SHP77 treated with DMSO at 0.1 percent for 48 hours (cell line): ENCODE measurements at places on chromosomes 11 and 22.

DNA sequence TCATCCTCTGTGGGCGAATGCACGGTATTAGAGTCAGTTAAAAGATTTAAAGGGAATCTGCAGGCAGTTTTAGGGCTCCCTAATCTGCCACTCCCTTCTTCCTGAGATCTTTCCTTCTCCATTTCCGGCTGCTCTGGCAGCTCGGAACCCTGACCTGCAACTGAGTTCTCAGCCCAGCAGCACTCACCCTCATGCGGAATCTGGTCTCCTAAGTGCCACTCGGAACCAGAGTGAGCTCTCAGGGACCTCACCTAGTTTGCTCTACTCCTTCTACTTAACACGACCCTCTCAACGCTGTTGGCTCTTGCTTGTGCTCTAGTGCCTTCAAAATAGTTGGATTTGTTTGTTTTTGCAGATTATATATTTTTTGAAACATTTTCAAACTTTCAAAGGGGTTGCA lies 19.3 kb upstream of the IL10RA start:
- no peak for DNase-seq

DNA sequence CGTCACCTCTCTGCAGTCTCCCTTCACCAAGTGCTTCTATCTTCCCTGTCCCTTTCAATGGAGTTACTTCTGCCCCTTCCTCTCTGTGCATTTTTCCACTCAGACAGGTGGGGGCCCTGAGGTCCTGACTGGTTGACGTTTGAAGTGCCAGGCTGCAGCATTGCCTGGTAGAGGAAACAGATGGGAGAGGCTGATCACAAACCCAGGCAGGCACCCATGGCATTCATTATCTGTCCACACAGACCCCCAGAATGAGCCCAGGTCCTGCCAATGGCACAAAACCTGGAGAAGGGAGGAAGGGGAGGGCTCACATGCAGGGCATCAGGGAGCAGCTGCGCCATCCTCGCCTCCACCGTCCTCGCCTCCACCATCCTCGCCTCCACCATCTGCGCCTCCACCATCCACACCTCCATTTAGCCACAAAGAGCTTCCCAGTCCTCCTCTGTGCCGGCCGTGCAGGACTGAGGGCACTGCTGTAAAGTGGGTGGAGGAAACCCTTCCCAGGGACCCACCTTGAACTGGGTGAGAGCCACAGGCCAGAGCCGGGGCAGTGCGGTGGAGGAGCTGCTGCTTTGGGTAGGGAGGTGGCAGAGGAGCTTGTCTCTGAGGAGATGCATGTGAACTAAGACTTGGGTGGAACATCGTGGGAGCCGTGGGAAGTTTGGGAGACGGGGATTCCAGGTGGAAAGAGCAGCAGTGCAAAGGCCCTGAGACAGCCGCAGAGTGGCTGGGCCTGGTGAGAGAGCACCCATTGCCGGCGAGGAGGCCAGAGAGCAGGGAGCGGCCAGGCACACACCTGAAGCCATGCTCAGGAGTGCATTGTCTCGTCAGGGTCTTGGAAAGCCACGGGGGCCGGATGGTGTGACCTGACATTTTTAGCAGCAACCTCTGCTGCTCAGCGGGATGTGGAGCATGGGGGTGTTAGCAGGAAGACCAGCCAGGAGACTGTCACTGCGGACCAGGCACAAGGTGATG lies 145.1 kb downstream of the TBC1D22A start:
- DNase-seq: no peak

- DNase-seq: no peak
These were observed 84.9 kb downstream of the ME3 start for GRCh38 chr11:86587264-86588193.

DNA sequence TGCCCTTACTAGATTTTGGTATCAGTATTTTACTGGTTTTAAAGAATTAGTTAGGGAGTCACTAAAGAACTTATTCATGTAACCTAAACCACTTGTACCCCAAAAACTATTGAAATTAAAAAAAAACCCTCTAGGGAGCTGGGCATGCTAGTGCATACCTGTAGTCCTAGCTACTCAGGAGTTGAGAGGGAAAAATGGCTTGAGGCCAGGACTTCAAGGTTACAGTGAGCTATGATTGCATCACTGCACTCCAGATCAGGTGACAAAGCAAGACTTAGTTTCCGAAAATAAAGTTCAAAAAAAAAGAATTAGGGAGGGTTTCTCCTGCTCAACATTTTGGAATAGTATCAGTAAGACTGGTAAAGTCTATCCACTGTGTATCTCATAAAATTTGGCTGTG lies 364.4 kb upstream of the LUZP2 start:
- DNase-seq: no peak

DNA sequence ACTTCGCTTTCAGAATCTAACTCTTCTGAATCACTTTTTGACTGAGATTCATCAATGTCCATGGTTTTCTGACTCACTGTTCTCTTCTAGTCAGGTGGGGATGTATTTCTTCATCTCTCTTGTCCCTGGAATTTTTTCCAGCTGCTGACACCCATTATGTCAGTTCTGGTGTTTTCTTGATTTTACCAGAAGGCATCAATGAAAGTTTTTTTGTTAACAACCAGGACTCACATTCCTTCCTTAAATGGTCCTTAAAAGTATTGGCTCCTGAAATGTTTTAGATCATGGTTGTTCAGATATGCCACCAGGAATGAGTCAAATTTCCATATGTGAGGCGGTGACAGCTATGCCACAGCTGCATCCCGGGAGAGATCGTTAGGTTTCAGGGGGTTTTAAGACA lies 12.9 kb downstream of the MICAL2 start:
- DNase-seq: no peak

GRCh38 chr11:73175551-73176144 lies 33.5 kb upstream of the FCHSD2 start:
- no peak for DNase-seq

- DNase-seq: peak; percentile 74
These were observed 17.6 kb downstream of the MYH9 start for GRCh38 chr22:36369922-36370791.

- DNase-seq: no peak
These were observed 19.1 kb downstream of the POU2AF2 start for GRCh38 chr11:111264646-111265045.

DNA sequence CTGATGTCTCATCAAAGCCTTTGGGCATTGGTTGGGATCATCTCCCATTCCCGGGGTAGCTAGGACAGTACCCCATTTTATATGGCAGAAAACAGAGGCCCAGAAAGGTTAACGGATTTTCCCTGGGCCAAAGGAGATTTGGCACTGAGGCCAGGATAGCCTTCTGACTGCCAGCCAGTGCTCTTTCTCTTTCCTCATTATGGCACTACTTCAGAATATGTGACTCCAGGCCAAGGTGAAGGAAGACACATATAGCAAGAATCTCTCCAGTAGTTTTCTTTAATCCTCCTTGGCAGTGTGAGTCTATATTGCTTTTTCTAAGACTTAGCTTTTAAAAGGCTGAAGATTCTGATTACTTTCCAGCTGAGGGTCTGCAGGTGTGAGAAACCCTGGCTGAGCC lies 94.8 kb upstream of the AMOTL1 start:
- no peak for DNase-seq

- no peak for DNase-seq
These were observed 6.7 kb upstream of the PAX6 start for GRCh38 chr11:31817621-31818424.

DNA sequence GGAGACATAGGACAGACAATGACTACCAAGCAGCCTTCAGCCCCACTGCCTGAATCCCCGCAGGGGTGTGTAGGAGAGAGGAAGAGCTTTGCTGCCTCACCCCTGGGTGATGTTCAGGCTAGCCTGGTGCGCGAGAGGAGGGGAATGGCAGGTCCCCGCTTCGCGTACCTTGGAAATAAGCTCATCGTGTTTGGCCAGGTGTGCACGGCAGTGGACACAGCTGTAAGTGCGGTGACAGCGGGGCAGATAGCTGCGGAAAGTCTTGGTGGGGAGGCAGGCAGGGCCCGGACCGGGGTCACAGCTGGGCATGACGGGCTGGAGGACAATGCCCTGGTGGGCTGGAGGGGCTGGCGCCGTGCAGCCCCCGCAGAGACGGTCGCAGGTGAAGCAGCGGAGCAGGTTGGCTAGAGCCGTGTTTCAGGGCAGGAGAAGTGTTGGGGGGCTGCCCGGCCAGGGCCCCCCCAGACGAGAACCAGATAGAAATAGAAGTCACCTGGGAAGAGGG lies 2.9 kb downstream of the YPEL4 start:
- no peak for DNase-seq

DNA sequence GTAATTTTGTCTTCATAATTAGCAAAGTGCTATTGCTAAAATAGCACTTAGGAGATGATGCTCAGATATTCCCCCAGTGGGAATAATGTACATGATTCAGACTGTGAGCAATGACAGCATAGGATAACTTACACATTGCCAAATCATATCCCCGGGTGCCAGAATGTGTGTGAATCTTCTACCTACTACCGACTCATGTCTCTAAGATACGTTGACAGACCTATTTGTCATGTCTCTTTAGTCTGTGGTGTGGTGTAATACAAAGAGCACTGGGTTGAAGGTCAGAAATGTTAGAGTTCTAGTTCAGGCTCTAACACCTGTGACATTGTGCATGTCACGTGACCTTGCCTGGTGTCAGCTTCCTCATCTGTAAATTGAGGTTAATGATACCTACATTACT lies 31.0 kb upstream of the PICALM start:
- no peak for DNase-seq

DNA sequence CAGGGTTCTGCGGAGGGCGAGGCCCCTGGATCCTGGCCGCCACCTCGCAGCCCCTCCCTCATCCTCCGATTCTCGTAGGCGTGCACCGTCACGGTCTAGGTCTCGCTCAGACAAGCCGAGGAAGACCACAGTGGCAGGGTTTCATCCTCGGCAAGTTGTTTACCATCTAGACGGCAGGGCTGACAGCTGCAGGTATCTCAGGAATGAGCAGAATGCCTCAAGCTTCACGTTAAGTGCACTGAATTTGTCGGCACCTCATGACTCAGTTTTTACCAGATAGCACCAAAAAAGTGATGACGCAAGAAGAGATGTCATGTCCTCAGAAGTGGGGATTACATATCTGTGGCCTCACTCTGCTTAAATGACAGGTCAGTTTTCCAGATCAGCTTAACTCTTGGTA lies 35.1 kb downstream of the WT1 start:
- DNase-seq: no peak

- DNase-seq: no peak
These were observed 421.6 kb downstream of the METTL15 start for GRCh38 chr11:28529540-28530410.

GRCh38 chr11:66701432-66702240 lies 23.9 kb upstream of the RBM4B start:
- DNase-seq: no peak

DNA sequence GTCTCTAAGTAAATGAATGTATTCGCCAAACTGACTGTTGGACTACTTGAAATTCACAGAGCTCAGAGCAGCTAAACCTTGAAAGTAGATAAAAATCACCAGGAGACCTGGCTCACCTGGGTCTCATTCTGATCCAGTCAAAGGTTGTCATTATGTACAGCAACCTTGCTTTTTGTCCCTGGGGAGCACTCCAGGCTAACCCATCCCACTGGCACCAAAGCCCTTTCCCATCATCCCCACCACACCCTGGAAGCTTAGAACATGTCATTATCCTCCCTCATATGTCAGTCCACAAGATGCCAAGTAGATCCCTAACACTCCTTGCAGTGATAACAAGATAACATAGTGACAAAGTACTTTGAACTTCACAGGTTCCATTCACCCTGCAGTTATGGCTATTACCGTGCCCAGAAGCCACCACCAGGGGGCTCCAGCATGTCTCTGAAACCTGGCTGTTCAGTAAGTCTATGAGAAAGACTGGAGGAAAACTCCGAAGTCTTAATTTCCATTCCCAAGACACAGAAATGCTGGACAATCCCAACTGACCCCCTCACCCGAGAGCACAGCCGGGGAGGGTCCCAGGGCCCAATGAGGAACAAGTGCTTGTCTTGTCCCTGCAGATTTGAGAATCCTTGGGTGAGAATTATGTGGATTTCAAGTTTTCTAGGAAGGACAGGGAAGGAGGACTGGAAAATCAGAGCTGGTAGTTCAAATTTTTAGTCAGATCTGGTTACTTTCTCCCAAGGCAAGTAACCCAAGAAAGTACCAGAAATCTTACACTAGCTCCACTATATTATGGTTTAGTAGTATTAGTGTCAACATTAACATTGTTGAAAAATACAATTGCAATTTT lies 43.0 kb upstream of the USP47 start:
- no peak for DNase-seq

DNA sequence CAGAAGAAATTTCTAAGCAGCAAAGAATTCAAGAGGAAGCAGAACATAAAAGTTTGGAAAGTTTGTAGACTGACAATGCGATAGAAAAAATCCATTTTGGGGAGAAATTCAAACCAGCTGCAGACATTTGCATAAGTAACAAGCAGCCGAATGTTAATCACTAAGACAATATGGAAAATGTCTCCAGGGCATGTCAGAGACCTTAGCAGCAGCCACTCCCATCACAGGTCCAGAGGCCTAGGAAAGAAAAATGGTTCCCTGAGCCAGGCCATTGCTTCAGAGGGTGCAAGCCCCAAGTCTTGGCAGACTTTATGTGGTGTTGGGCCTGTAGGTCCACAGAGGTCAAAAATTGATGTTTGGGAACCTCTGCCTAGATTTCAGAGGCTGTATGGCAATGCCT lies 155.4 kb downstream of the NELL1 start:
- DNase-seq: no peak

DNA sequence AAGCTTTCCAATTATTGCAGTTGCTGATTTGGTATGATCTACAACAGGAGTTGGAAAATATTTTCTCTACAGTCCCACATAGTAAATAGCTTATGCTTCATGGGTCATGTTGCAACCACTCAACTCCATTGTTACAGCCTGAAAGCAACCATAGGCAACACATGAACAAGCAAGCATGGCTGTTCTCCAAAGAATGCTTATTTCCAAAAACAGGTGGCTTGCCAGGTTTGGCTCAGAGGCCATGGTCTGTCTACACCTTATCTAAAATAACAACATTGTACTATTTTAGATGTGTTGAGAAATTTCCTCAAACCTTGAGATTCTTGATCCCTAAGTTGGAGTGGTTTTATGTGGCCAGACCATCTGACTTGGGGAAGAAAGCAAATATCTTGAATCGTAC lies 153.9 kb upstream of the MPPED2 start:
- DNase-seq: no peak

- no peak for DNase-seq
These were observed 10.0 kb downstream of the SHANK2 start for GRCh38 chr11:71242391-71242790.

DNA sequence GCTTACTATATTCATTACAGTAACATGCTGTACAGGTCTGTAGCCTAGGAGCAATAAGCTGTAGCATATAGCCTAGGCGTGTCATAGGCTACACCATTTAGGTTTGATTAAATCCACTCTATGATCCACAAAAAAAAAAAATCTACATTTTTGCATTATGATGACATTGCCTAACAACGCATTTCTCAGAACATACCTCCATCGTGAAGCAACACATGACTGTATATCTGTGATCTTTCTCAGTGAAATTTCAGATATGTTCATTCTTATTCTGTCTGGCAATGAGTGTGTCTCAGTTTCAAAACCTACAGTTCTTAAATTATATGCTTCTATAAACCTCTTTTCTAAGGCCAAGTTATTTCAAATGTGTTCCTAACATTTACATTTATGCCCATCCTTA lies 140.3 kb downstream of the CADM1 start:
- no peak for DNase-seq
